Mammary epithelial cell (primary cell): ENCODE measurements at places on chromosomes 7 and 10. TPM values are rescaled to one million over a fixed set of nuclear protein-coding genes. Genes with fewer than 3 reads are reported as not detected.

The KLLN gene
- total RNA-seq: 1.0 and 1.1 TPM in 2 replicates

The NEUROG3 gene
- not detected for total RNA-seq

The BNIP3 gene
- total RNA-seq: 50.8 TPM

The ZNHIT1 gene
- 61.3 TPM for total RNA-seq

The SEMA3A gene
- total RNA-seq: 0.83 TPM

DNA sequence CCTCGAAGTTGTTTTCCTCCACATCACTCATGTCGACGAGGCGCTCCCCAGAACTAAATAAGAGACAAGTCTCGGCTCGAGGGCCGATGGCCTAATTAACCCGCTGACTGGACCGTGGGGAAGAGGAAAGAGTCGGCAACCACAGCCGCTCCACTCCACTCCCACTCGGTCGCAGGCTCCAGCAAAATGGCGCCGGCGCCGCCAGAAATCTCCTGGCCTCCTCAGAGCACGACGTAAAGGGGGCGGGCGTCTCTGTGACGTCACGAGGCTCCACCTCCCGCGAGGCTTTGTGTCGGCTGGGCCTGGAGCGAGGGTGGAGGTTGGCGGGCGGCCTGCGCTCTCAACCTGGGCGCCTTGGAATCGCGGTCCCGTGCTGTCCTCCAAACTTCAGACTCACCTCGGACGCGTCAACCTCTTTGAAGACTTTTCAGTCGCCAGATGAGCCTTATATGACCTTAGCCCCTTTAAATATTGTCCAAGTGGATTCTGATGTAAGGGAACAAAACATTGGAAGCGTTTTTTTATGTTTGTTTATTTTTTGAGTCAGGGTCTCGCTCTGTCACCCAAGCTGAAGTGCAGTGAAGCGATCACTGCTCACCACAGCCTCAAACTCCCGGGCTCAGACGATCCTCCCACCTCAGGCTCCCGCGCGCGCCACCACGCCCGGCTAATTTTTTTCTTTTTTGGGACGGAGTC lies at the start of gene TRA2A:
Gene TRA2A, minus strand, starts transcription at position 188 of the 696 bp plus-strand sequence. Its CDS starts 157 bp downstream, at position 31.
- peak; percentile 90 for DNase-seq

GRCh38 chr10:15606377-15606776 lies 113.3 kb downstream of the ITGA8 start:
- no peak for DNase-seq

- DNase-seq: no peak
These were observed 177.3 kb downstream of the KMT2E start for GRCh38 chr7:105191331-105191730.

DNA sequence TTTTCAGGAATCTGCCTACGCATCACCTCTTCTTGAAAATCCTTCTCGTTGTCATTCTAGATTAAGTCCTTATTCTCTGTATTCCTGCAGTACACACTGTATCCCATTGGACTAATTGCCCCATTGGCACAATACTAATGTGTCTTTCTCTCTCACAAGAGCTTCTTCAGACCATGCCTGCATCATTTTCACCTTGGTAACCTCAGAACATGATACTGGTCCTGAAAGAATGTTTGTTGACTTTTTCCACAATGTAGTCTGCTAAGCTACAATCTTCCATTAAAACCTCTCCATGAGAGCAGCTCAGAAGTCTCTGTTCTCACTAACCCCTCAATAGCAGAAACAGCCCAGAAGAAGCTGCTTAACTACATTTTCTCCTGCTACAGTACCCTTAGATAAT lies 270.7 kb downstream of the PCDH15 start:
- no peak for DNase-seq

DNA sequence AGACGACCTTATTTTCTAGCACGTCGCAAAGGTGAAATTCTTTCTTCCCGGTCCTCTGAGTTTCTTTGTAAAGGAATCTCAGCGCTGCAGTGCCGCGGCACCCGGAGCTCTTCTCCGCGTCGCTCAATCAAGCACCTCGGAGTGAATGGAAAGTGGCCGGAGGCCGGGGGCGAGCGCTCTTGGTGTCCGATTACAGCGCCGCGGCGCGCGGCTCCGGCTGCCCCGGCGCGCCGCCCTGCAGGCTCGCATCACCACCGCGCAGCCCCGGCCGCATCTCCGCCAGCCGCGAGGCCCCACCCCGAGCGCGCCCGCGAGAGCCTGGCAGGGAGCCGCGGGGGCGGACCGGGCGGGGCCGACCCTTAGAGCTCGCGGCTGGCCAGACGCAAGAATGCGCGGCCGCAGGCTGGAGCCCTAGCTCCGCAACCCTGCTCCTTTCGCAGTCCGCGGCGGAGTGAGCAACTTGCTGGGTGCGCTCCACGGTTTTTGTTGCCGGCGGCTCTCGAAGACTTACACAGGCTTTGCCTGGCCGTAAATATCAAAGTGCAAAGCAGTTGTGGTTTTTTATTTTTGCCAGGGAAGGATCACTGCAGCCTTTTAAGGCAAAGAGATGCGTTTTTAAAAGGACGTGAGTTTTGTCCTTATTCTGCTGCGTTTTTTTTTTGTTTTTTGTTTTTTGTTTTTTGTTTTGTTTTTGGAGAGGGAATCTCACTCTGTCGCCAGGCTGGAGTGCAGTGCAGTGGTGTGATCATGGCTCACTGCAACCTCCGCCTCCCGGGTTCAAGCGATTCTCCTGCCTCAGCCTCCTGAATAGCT lies at the start of gene SEMA3C:
Gene SEMA3C, minus strand, starts transcription at position 143 of the 813 bp plus-strand sequence. CDS start 2,270 bp downstream, outside the sequence.
- DNase-seq: peak; percentile 97

DNA sequence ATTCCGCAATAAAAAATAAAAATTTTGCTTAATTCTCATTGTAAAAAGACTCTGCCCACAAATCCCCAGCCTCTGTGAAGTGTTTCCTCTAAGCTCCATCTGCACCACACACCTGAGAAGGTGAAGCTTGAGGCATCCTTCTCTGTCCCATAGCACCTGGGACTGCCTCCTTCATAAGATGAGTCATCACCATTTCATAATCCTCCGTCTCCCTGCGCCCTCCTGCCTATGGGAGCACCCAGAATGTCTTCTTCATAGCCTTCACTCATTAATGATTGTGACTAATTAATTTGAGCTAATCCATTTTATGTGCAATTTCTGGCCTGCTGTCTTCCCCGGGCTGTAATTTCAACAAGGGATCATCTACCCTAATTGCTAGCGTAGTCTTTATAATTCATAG lies 90.3 kb downstream of the WDR11 start:
- no peak for DNase-seq

- no peak for DNase-seq
These were observed 37.8 kb upstream of the MXI1 start for GRCh38 chr10:110169586-110169985.

DNA sequence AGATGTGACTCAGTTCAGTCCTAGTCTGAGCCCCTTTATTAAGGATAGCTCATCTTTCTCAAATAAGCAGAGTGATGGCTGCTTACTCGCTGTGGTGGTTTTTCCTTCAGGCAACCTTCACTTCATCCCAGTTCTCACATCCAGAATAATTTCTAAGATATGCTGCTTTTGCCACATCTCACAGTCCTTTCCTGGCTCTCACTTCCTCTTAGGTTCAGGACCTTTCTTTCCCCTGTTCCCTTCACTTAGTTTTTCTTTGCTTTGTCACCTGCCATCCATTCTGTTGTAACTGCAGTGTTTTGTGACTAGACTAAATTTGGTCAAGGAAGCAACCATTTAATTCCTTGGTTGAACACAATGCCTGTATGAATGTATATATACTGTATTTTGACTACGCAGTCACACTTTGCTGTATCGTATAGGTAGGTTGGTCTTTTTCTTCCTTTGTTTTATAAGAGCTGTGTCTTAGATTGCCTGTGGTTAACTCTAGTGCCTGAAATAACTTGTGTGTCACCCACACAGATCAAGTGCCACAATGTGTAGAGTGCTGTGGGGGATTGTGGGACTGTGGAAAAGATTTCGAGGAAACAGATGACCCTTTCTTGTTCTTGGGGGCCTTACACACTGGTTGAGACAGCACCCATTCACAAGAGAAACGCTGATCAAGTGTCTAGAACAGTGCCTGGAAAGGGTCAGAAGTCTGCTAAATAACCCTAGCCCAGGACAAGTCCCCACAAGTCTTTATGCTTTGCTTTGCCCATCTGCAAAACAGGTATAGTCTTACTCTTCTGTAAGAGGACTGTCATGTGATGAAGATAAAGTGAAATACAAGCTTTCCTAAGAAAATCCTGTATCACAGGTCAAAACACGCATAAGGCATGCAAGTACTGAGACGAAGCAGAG lies 2.6 kb downstream of the ZNF655 start:
- DNase-seq: peak; percentile 75

- peak; percentile 39 for DNase-seq
These were observed 1.1 kb downstream of the CCDC126 start for GRCh38 chr7:23598296-23598695.

DNA sequence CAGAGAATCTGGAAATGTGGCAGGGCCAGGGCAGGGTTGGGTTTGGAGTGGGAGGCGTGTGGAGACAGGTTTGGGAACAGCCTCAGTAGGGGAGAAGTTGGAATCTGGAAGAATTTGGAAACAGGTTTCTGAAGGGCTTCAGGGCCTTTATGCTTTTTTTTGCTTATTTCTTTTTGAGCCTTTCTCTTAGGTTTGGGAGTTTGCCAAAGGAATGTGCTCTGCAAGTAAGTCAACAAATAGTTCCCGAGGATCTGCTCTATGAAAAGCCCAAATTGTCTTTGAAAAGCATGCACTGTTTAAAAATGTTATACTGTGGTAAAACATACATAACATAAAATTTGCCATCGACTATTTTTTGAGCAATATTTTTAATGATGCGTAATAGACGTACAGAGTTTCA lies 86.7 kb upstream of the ADRB1 start:
- DNase-seq: peak; percentile 37

DNA sequence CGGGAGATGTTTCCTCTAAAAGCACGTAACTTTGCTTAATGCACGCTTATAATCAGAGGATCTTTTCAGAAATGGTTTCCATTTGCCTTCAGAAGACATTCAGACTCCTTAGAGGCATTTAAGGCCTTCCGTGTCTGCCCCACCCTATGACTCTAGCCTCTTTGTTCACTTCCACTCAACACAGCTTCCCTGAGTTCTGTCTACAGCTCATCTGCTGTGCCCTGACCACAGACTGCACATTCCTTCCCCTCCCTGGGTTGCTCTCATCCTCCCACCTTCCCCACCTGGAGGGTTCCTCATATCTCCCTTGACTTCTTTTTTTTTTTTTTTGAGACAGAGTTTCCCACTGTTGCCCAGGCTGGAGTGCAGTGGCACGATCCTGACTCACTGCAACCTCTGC lies 16.6 kb downstream of the FBH1 start:
- DNase-seq: peak; percentile 45

DNA sequence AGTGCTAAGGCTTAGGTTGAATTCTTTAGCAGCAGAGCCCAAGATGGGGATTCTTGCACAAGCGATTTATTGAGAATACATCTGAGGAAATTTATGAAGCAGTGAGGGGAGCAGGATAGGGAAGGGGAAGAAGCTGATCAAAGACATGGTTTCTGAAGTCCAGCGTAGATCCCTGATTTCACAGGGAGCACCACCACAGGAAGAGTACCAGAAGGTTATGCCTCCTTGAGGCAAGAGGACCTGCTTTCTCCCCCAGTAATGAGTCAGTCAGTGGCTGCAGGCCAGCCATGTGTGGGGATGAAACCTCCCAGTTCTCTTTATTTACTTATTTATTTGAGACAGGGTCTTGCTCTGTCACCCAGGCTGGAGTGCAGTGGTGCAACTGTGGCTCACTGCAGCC lies 35.0 kb upstream of the CBLL1 start:
- no peak for DNase-seq

DNA sequence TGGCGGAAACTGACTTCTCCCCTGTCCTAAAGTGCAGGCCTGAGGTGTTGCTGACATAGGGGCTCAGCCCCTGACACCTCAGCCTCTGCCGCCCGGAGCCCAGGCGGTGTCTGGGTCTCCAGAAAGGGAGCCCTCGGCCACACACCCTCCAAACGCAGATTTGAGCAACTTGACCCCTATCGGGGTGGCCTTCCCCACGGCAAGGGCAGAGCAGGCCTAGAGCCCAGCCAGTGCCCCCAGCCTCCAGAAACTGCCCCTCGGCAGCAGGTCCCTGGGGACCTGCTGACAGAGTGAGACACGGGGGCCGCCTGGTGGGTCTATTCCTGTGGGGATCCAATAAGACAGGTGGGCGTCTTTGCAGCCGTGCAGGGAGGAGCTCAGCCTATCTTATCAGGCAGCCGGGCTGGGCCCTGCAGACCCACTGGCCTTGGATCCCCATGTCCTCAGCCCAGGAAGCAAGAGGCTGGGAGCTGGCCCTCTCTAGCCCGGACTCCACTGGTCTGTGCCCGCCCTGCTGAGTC lies 11.0 kb downstream of the TMEM184A start:
- DNase-seq: no peak

DNA sequence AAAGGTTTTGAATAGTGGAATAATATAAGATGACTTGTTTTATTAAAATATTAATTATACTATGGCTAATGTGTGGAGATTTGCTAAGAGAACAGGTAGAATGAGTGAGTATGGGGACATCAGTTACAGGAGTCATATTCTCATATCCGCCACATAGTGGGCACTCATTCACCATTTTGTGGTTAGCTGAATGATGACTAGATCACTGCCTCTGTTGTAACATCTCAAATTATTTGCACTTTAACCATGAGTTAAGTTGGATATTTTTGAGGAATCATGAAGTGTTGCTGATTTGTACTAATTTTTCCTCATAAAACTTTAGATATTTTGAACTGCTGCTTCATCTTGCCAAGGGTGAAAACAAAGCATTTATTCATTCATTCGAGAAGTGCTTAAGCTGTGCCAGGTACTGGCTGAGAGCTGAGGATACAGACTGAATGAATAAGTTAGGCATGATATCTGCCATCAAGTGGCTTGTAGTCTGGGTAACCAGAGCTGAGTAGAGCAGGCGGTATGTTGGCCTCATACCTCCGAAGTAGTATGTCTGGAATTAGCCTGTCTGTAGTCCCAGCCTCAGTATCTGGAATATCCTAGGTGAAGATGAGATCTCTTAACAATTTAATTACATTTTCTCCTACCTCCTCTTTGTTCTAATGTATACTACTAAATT lies 100.5 kb downstream of the ZEB1 start:
- DNase-seq: peak; percentile 56

- DNase-seq: no peak
These were observed 895 bp upstream of the NAPEPLD start for GRCh38 chr7:103149808-103150180.

DNA sequence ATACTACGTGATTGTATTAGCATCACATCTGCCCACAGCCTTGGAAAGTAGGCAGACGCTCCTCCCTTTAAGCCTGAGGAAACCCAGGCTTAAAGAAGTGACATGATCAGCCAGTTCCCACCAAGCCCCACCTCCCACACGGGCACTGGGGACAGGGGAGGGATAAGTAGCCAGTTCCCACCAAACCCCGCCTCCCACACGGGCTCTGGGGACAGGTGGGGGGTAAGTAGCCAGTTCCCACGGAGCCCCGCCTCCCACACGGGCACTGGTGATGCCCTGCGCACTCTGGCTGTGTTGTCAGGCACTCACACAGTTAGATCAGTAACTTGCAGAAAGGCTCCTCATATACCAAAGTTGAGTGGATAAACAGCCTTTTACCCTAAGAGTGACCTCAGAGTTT lies 606.8 kb downstream of the PTPRN2 start:
- DNase-seq: no peak
